ENCODE measurements at places on chromosomes 6 and 20.
A peak's percentile ranks its signal among the peaks of the same experiment; 100 is the strongest.

- no peak for DNase-seq
These were observed 22.7 kb downstream of the UTRN start for GRCh38 chr6:144307880-144308279.

GRCh38 chr6:107061125-107062020 is 33.4 kb downstream of the MTRES1 start:
- peak; percentile 4 for DNase-seq

DNA sequence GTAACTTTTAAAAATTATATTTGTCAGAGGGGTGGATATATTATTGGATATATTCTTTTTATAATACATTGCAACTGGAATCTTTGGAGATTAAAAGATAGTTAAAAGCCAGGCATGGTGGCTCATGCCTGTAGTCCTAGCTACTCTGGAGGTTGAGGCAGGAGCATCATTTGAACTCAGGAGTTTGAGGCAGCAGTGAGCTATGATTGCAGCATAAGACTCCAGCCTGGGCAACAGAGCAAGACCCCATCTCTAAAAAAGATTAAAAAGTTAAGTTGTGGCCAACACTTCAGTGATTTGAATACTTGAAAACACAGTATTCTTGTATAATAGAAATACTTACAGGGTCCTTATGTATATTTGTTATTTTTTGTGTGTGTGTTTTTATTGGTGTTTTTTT is 15.2 kb downstream of the MAPRE1 start:
- DNase-seq = no peak

- DNase-seq = no peak
These were observed 19.4 kb downstream of the TINAG start for GRCh38 chr6:54327631-54328030.

DNA sequence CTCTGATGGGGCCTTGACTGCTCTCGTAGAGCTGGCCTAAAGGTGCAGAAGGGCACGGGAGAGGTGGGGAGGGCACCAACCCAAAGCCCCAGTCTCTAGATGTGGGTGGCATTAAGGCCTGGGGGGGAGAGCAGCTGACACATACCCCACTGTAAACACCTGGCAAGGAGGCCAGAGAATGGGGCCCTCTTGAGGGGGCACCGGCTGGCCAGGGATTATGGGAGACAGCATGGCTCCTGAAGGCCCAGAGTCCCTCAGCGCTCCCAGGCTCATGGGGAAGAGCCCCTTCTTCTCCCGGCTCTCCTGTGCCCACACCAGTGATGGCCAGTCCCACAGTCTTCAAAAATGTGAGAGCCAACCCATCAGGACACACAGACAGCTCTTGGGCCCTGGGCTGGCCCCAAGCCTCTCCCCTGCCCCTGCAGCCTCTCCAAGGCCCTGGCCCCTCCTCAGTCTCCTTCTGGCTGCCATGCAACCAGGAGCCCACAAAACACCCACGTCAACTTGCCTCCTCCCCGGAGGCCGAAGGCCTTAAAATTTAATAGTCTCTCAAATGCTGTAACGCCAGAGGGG is 58.2 kb upstream of the FOXP4 start:
- DNase-seq = no peak

GRCh38 chr6:11043378-11043960 is 636 bp downstream of the ELOVL2 start:
- no peak for DNase-seq

Measured in CD4-positive, alpha-beta T cell treated with Interleukin-1 beta for 1 hour (primary cell).